ENCODE measurements at places on chromosomes 12 and 14.

GRCh38 chr14:35821564-35822411, 4.3 kb upstream of the BRMS1L start:
- H3K36me3 ChIP-seq: no peaks in the 10 kb centered on the region
- H3K27me3 ChIP-seq: no peaks in the 10 kb centered on the region
- no peak overlapping the region for H3K27ac ChIP-seq
- H3K4me1 ChIP-seq: no peaks in the 10 kb centered on the region

DNA sequence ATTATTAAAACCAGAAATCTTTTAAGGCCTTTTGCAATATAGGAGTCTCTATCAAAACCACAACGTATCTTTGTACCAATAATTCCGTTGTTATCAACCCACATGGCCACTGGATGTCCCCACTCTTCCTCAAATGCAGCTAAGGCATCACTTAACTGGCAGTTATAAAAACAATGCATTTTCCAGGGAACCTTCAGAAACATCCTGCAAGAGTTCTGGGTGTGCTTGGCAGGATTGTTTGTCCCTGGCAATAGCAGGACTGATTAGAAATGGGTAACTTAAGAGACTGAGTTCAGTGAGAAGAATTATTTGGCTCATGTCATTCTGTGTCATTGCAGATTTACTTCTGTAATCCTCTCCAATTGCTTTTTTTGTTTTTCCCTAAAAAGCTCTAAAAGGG, 112.0 kb downstream of the SLC15A5 start:
- H3K27ac ChIP-seq: no peak overlapping the region
- no peak for DNase-seq
- H3K4me3 ChIP-seq: no peak overlapping the region
- peaks cover 18% of the 10 kb centered on the region for H3K4me1 ChIP-seq

- no peaks in the 10 kb centered on the region for H3K4me1 ChIP-seq
- H3K36me3 ChIP-seq: no peaks in the 10 kb centered on the region
- no peak overlapping the region for H3K4me3 ChIP-seq
- H3K27ac ChIP-seq: no peak overlapping the region
- no peaks in the 10 kb centered on the region for H3K27me3 ChIP-seq
- no peak for DNase-seq
These were observed 85.0 kb downstream of the KIF26A start for GRCh38 chr14:104223101-104224041.

DNA sequence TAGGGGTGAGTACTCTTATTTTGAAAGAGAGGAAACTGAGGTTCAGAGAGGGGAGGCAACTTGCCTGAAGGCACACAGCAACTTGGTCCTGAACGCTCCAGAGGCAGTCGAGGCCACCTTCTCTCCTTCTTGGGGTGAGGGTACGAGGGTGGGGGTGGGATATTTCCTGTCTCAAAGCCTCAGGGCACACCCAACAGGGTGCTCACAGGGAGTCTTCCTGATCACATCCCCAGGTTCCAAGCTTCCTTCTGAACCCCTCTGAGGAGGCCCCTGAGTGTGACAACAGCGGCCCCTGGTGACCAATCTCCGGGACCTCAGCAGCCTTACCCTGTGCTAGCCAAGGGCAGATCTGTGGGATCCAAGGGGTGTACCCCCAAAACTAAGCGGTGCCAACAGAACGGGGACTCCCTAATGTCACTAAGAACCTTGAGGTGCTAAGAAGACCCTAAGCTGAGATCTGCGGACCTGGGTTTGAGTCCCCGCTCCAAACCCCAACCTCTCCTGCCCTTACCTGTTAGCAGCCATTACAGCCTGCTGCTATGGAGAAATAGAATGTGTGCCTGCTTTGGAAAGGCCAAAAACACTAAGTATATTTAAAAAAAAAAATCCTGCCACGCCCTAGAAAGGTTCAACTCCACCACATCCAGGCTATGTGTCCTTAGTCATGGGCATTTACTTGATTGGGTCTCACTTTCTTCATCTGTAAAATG, 57.9 kb downstream of the TRPV4 start:
- H3K4me1 ChIP-seq: no peaks in the 10 kb centered on the region
- no peaks in the 10 kb centered on the region for H3K27me3 ChIP-seq
- no peak overlapping the region for H3K4me3 ChIP-seq

GRCh38 chr12:23950775-23951451, 1.4 kb upstream of the SOX5 start:
- no peaks in the 10 kb centered on the region for H3K36me3 ChIP-seq
- no peaks in the 10 kb centered on the region for H3K4me1 ChIP-seq
- H3K4me3 ChIP-seq: peak overlapping the region; percentile 21
- peak; percentile 24 for DNase-seq
- peak overlapping the region; percentile 46 for H3K27ac ChIP-seq

DNA sequence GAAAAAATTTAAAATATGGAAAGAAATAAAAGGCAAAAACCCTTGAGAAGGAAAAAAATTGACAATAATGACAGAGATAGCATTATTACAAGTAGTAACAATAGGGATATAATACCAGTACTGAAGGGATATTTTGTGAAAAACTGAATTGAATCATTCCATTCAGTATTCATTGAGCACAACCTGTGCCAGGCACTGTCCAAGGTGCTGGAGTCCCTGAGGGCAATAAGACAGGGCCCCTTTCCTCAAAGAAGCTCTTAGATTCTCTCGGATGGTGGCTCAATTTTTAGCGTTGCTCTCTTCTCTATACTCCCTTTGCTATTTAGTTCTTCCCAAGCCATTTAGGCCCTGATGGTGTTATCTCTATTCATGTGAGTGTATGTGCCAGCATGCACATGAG, 34.3 kb upstream of the GAS2L3 start:
- no peaks in the 10 kb centered on the region for H3K4me1 ChIP-seq
- H3K27ac ChIP-seq: no peak overlapping the region
- H3K36me3 ChIP-seq: no peaks in the 10 kb centered on the region
- DNase-seq: no peak
- no peak overlapping the region for H3K4me3 ChIP-seq

DNA sequence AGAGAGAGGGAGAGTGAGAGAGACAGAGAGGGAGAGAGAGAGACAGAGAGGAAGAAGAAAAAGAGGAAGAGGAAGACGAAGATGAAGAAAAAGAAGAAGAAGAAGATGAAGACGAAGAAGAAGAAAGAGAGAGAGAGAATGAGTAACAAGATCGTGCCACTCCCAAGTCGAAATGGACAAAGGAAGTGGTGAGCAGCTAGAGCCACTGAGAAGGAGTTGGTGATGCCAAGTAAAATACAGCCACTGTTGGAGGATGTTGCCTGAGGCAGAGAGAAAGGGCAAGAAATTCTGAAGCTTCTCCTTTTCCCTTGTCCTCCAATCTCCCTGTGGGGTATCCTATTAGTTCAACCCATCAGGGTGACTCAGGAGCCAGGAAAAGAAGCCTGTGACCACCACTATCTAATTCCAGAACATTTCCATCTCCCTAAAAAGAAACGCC, 12.5 kb upstream of the ANAPC5 start:
- no peaks in the 10 kb centered on the region for H3K36me3 ChIP-seq
- DNase-seq: no peak
- H3K4me1 ChIP-seq: no peaks in the 10 kb centered on the region

DNA sequence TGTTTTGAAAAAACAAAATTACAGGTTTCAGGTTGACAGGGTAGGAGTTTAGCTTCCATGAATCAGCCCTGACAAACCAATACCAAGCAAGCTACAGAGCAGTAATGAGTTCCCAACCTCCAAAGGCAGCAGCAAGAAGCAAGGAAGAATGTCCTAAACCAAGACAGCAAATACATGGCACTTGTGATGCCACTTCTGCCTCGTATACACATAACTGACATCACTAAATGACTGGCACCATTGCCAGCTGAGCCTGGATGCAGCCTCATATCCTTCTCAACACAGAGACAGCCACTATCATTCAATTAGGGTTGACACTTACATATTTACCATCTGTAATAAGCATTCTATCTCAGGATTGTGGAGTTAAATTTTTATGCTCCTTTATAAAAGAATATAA, 35.0 kb upstream of the MDM1 start:
- H3K27ac ChIP-seq: no peak overlapping the region
- no peaks in the 10 kb centered on the region for H3K36me3 ChIP-seq
- peaks cover 3% of the 10 kb centered on the region for H3K4me1 ChIP-seq
- no peaks in the 10 kb centered on the region for H3K27me3 ChIP-seq

DNA sequence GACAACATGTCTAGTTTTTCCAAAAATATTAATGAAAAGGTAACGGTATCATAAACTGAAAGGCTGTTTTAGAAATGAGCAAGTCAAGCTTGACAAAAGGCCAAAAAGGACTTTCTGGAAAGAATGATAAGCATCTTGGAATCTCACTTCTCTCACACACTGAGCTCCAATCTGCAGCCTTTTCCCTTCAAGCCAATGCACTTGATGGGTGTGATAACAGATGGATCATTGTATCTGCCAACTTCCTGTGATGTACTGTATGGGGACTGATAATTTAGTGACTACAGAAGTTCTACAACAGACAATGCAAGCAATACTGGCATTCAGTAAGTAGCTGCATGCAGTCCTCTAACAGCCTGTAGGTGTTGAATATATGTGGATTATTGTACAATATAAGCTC, 147.1 kb downstream of the MED13L start:
- no peaks in the 10 kb centered on the region for H3K27me3 ChIP-seq
- no peak overlapping the region for H3K4me3 ChIP-seq
- H3K27ac ChIP-seq: no peak overlapping the region

DNA sequence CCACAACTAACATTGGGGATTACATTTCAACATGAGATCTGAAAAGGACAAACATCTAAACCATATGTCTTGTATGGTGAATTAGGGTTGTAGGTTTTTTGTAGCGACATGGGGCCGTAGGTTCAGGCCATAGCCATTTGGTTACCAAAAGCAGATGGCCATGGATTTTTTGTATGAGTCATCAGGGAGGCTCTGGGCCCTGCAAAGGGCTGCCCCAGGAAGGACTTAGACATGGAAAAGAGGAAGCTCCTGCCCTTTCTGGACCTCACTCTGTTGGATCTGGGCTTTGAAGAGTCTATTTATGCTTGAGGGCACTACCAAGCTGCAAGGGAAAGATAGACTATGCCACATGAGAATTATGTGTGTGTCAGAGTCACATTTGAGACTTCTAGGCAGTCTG, 89.3 kb upstream of the DHRS4 start:
- H3K4me3 ChIP-seq: no peak overlapping the region
- H3K27ac ChIP-seq: no peak overlapping the region
- H3K27me3 ChIP-seq: no peaks in the 10 kb centered on the region
- DNase-seq: no peak
- H3K36me3 ChIP-seq: no peaks in the 10 kb centered on the region
- no peaks in the 10 kb centered on the region for H3K4me1 ChIP-seq

- peaks cover 21% of the 10 kb centered on the region for H3K4me1 ChIP-seq
- H3K27me3 ChIP-seq: no peaks in the 10 kb centered on the region
- DNase-seq: no peak
- no peaks in the 10 kb centered on the region for H3K36me3 ChIP-seq
These were observed 7.4 kb downstream of the ZBTB39 start for GRCh38 chr12:56998981-56999380.

GRCh38 chr12:75739912-75740311, 228.5 kb upstream of the KRR1 start:
- H3K27me3 ChIP-seq: no peaks in the 10 kb centered on the region
- no peak for DNase-seq
- no peak overlapping the region for H3K4me3 ChIP-seq
- H3K27ac ChIP-seq: no peak overlapping the region
- no peaks in the 10 kb centered on the region for H3K36me3 ChIP-seq
- peaks cover 6% of the 10 kb centered on the region for H3K4me1 ChIP-seq

DNA sequence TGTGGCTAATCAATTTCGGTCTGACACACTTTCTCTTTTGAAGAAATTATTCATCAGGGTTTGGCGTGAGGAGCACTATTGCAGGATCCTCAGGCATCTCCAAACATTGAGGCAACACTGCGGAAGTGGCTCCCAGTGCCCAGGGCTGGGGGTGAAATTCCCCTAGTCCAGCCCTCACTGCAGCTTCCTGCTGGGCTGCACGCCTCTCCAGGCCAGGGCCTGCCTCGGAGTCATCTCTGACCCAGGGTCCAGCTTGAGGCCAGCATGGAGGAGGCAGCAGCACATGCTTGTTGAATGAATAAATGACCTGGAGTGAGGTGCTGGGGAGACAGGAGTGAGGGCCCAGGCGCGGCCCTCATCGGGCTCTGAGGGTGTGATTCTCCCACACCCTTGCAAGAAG, 36.0 kb upstream of the TDRD9 start:
- no peaks in the 10 kb centered on the region for H3K36me3 ChIP-seq
- H3K4me1 ChIP-seq: peaks cover 12% of the 10 kb centered on the region
- peak; percentile 75 for DNase-seq
- no peak overlapping the region for H3K4me3 ChIP-seq
- H3K27ac ChIP-seq: no peak overlapping the region
- H3K27me3 ChIP-seq: no peaks in the 10 kb centered on the region

DNA sequence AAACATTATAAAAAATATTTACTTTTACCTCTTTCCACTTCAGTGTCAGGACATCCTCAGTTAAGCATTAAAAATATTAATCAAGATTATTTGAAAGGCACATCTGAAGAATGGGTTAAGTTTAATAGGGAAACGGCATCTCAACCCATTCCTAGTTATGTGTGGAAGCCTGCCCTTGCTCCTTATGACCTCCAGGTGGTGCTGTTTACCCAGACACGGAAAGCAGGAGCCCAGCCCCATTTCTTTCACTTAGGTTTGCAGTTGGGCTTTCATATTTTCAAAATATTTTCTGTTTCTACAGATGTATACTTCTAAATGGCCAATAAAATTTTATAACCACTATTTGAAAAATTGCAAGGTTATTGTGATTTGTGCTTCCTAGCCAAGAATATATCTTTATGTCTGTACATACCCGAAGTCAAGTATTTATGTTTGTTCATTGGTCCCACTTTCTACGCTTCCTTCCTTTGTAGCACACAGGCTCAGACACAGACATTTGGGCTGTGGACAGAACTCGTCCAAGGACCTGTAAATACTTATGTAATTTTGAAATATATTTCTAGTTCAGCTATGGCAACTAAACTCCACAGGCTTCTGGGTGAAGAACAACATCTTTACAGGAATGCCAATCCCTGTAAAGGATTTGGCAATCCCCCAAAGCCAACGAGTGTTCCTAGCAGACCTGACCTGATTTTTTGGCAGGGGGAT, 247.1 kb downstream of the AKAP6 start:
- peak; percentile 51 for DNase-seq
- H3K27me3 ChIP-seq: no peaks in the 10 kb centered on the region
- H3K27ac ChIP-seq: no peak overlapping the region
- H3K4me3 ChIP-seq: no peak overlapping the region
- no peaks in the 10 kb centered on the region for H3K36me3 ChIP-seq

Measured in right lobe of liver (tissue), 6 donors.